ENCODE measurements at places on chromosomes 6 and 20. TPM values are rescaled to one million over a fixed set of nuclear protein-coding genes. Genes with fewer than 3 reads are reported as not detected.
A peak's percentile ranks its signal among the peaks of the same experiment; 100 is the strongest.

- no peak for DNase-seq
Observed at GRCh38 chr6:91719414-91719813, 1132.5 kb upstream of the MAP3K7 start.

DNA sequence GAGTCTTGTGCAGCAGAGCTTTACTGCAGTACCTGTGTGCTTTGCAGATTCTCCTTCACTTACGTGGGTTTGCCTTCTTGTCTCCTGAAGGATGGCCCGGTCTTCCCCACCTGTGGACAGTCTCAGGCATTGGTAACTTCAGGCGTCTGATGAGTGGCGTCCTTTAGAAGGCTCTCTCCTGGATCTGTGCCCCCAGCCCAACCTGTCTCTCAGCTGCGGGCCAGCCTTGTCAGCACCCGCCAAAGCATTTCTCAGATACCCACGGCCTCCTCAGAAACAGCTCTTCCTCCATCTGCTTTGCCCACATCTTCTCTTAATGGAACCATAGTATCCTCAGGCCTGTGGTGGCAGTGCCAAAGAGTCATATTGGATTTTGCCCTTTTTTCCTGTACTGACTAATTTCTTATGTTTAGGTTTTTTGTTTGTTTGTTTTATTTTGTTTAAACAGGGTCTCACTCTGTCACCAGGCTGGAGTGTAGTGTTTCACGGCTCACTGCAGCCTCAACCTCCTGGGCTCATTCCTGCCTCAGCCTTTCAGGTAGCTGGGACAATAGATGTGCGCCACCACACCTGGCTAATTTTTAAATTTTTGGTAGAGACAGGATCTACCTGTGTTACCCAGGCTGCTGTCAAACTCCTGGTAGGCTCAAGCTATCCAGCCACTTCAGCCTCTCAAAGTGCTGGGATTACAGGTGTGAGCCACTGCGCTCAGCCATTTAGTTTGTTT, 96.6 kb downstream of the ARID1B start:
- DNase-seq, result no peak

GRCh38 chr20:59010321-59010994, 3.4 kb upstream of the CTSZ start:
- DNase-seq, result peak; percentile 39

DNA sequence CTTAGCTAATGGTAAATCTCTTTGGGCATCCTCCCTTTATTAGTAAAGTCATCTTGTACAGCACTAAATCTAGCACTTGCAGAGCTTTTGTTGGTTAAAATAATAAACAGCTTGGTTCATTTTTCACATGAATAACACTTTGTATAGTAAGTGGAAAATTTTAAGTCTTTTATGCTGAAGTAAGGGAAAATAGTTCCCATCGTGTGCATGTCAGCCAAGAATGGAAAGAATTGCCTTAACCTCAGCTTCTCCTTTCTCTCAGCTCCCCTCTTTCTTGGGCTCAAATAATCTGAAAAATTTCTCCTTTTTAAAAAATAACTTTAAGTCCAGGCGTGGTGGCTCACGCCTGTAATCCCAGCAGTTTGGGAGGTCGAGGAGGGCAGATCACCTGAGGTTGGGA, 16.6 kb downstream of the SNRPC start:
- no peak for DNase-seq

DNA sequence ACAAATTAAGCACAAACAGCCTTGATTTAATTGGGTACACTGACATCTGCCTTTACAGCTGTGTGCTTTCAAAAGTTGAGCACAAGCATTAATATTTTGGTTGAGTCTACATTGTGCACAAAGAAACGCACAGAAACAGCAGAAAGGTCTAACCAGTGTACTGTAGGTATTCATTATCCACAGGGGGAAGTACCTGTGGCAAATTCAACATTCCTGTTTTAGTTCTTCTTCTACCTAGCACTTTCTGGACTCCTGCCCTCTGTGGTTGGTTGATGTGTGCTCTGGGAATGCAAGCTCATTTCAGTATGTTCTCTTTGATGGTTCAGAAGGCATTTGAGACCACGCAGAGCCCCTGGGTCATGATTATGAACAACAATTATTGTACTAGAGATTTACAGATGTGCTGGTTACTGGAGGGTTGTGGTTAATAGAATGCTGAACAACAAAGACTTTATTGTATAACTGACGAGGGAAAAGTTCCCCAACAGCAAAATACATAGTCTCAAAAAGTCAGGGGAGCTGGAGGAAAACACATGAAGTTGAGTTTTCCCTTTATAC, 26.6 kb upstream of the DAAM2 start:
- no peak for DNase-seq

GRCh38 chr6:142462260-142462659, 160.5 kb downstream of the ADGRG6 start:
- no peak for DNase-seq

- DNase-seq, result no peak
Observed at GRCh38 chr6:158353883-158354877, 41.9 kb downstream of the TULP4 start.

DNA sequence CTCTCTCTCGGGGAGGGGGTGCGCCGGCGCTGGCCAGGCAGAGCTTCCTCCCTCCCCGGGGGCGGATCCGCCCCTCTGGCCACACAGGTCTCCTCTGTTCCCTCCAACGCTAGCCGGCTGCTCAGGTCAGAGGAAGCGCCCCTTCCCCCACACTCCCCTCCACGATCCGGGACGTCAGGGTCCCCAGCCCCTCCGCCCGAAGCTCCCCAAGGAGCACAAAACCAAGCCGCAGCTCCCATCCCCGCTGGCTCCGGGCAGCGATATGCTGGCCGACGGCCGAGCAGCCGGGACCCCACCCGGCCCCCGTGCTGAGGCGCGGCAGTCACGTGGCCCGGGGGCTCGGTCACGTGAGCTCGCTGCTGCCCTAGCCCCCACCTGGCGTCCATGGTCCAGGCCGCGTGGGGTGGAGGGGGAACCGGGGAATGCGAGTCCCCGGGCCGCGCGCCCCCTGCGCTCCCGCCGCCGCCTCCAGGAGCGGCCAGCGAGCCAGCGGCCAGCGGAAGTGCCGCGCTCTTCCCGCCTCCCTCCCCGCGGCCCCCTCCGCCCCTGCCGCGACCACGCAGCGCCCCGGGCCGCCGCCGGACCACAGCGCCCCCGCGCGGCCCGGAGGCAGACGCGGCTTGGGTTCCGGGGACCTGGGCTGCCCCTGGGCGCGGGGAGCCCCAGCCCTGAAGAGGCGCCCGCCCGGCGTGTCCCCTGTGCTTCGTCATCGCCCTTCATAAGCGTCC, at the start of gene SLC35B2:
SLC35B2 (minus strand) TSS at position 504 of the 728 bp plus-strand sequence; CDS start at position 386, 118 bp downstream.
- DNase-seq, result peak; percentile 72

DNA sequence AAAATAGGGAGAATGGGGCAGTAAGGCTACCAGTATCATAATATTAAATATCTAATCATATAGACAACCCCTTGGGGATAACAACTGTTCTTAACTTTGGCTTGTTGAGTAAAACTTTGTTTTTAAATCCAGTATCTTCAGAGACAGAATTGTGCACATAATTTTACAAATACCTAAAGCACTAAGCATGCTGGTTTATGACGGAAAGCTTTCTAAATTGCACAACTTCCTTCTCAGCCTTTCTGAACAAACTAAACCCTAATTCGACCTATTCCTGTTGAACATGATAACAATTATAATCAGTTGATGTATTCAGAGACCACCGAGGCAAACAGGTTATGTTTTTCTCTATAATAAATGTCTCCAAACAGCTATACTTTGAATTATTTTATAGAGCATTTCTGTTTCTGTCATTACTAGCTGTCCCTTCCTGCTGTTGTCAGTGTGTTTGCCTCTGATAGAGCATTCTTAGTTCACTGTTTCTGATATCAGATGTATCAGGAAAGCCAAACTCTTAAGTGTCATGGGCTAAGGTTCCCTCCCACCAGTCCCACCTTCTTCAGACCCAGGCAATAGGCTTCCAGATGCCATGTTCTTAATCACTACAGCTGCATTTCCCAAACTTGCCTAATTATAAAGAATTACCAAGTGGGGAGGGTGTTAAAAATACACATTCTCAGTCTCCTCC, 8.7 kb downstream of the ZHX3 start:
- no peak for DNase-seq

- DNase-seq, result no peak
Observed at GRCh38 chr6:105974986-105975385, 111.2 kb upstream of the PRDM1 start.

- DNase-seq, result no peak
Observed at GRCh38 chr6:97077380-97077779, 152.9 kb downstream of the KLHL32 start.

DNA sequence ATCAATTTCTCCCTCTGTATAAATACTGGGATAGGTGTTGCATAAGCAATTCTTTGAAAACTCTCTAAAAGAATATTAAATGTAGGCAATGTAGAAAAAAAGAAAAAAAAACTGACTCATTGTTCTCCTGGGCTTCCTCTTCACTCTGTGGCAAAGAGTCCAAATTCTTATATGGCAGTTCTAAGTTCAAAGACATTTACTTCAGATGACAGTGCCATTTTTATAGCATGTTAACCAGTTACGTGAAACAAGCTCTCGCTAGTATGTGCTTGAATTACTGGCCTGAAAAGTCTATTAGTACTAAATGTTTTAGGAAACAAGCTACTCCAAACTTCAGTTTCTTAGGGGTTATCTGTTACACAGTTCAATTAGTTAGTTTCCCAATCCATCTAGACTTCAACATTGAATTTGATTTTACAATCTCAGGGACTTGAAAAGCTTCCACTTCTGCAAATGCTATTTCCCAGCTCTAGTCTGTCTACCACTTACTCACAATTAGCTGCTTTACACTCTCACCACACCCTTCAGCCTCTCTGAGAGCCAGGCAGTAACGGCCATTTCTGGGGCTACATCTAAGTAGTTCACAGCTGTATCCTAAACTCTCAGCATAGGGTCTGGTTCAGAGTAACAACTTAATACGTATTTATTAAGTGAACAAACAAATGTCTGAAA, 100.4 kb downstream of the OGFRL1 start:
- DNase-seq, result no peak

DNA sequence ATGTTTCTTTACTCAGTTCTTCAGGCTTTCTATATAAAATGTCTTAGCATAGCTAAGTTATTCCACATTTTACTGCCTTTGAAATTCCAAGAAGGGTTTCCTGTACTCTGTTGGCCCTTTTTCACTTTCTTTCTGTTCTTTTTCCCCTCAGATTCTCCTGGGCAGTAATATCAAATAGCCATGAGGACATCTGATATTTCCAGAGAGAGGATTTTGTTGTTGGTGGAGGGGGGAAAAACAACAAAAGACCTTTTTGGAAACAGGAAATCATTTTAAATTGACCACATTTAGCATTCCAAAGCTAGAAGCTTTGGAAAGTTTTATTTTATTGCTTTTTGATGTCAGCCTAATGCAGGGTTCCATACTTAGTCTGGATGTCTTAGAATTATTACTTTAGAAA, 445.4 kb downstream of the GJA1 start:
- DNase-seq, result peak; percentile 44

DNA sequence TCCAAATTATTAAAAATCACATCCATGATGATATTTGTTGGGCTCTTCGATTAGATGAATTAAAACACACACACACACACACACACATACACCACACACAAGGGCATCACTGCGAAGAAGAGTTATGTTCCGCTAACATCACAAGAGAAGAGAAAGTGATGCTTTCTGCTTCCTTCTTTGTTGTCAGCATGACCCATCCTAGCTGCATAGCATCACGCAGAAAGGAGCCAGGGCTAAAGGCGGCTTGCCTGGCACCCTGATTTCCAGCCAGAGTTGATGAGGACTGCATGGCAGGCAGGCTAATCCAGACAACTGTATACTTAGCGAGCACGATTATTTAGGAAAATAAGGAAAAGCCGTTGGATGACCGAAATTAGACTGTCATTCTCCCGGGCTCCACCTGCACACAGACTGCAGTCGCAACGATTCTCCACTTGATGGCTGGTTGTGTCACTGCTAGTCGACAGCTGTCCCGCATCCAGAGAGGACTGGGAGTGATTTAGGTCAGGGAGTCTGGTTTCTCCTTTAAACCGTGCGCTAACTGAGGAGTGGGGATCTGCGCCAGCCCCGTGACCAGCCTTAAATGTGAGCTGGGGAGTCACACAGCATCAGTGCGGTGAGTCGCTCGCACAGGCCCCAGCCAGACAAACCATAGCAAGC, 70.6 kb upstream of the SOX4 start:
- DNase-seq, result peak; percentile 52

- DNase-seq, result no peak
Observed at GRCh38 chr20:17759449-17759848, 59.7 kb downstream of the BANF2 start.

DNA sequence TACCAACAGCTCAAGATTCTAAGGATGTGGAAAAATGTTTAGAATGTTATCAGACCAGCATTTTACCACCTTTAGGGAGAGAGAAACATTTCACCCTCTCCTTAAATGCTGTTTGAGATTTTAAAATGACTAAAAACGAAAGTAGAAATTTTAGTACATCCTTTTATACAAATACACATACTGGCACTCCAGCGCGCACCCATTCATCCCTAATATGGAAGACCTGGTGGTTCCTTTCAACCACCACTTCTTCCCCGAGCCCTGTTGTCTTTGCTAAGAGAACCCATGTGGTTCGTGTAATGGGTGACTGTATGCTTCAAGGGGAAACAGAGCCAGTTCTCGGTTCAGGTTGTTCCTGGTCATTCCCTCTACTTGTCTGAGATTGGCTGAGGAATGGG, 21.3 kb downstream of the SPATA2 start:
- no peak for DNase-seq

CENPB gene
- 86.0 TPM for total RNA-seq

CLDN20 gene
- not detected for total RNA-seq

RAD21L1 gene
- 0.57 TPM for total RNA-seq

HLA-DPA1 gene
- total RNA-seq, result 0.68 TPM

DEFB128 gene
- not detected for total RNA-seq
